ENCODE measurements at places on chromosomes 6 and 20.
A peak's percentile ranks its signal among the peaks of the same experiment; 100 is the strongest.

GRCh38 chr6:4370066-4370465 lies 234.7 kb upstream of the ECI2 start:
- DNase-seq, result no peak

DNA sequence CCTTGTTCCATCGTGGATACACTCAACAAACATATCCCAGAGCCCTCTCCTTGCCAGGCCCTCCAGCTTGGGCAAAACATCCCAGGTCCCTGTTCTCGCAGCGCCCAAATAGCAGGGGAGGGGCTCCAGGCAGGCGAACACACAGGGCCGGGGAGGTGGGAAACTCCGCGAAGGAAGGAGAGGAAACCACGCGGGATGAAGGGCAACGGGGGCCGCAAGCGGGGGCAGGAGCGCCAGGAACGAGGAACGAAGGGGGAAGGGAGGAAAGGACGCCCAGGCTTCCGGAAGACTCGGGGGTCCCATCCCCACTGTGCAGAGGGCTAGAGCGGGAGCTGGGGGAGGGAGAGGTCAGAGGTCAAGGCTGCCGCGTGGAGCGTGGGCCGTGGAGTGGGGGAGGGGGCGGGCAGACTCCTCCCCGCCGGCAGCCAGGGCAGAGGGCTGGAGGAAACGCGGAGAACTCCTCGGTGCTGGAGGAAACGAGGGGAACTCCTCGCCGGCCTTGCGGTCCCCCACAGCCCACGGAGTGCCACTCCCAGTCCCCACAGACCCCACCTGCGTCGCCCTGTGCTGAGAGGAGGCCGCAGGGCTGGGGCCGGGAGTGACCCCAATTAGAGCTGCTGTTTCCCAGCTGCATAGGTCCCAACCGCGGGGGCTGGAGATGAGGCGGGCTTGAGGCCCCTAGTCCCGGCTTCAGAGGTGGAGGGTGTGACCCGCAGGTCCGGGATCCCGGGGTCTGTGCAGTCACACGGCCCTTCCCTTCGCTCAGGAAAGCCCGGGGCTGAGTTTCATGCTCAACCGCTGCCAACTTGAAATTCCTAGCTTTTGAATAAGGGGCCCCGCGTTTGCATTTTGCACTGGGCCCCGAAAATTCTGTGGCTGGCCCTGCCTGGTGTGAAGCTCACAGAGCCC lies 1.2 kb upstream of the RBM38 start:
- no peak for DNase-seq

GRCh38 chr6:148143771-148144170 lies 198.9 kb upstream of the SASH1 start:
- no peak for DNase-seq

DNA sequence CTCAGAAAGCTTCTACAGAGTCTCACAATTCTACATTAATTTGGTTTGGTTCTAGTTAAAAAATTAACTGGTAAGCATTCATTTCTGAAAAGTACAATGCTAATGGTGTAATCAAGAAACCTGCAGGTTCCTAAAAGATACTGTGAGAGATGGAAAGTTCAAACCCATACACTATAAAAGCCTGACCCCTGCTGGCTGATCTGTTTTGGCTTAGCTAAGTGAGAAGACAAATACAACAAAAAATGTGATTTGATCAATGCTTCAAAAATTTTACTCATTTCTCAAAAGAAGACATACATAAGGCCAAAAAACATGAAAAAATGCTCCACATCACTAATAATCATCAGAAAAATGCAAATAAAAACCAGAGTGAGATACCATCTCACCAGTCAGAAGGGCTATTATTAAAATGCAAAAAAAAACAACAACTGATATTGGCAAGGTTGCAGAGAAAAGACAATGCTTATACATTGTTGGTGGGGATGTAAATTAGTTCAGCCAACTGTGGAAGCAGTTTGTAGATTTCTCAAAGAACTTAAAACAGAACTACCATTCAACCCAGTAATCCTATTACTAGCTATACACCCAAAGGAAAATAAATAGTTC lies 102.8 kb downstream of the MOXD1 start:
- DNase-seq, result peak; percentile 63

DNA sequence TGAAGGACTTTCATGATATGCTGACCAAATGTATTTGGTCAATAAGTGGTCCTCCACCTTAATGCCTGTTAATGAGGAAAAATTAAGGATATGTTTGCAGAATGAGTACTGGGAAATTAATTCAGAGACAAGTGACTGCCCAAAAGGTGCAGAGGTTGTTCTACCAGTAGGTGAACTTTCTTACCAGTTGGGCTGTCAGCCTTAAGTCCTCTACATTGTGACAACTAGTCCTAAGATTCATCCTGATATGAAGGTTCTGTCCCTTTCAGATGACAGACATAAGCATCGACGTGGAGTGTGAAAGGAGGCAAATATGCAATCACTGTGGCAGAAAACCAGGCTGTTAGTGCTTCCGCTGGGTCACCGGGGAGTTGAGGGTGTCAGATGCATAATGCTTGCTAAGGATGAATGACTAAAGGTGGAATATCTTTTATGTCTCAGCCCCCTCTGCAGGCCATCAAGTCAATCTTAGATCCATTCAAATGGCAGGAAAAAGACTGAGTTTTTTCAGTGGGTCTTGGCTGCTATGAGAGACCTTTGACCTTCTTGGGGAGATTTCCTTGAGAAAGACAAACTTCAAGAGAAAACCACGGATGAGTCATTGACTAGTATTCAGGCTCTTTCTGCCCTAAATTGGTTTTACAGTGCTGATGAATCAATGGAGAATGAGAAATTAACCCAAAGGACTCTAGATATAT lies 226.0 kb downstream of the TPBG start:
- no peak for DNase-seq

GRCh38 chr6:147666255-147666654 lies 157.8 kb downstream of the SAMD5 start:
- no peak for DNase-seq

- no peak for DNase-seq
These were observed 123.0 kb downstream of the SASH1 start for GRCh38 chr6:148465670-148466069.
